Head of caudate nucleus (tissue), 42 donors: ENCODE measurements at places on chromosomes 3 and 15.

GRCh38 chr3:196051282-196052076, 30.4 kb downstream of the TFRC start:
- DNase-seq, result no peak

DNA sequence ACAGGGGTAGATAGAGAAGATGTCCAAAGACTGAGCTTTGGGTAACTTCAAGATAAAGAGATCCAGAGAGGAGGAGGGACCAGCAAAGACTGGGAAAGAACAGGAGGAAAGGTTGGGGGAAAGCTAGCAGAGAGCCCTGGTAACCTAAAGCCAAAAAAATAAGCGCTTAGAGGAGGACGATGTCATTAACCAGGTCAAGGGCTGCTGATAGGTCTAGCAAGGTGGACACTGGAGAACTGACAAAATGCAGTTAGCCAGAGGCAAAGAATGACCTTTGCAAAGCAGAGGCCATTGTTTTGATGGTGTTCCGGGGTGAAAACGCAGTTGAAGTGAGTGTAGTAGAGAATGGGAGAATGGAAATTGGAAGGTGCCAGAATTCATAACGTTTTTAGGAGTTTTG, 39.7 kb downstream of the FAM43A start:
- DNase-seq, result no peak

GRCh38 chr3:78992400-78992799, 775.4 kb downstream of the ROBO1 start:
- no peak for DNase-seq

DNA sequence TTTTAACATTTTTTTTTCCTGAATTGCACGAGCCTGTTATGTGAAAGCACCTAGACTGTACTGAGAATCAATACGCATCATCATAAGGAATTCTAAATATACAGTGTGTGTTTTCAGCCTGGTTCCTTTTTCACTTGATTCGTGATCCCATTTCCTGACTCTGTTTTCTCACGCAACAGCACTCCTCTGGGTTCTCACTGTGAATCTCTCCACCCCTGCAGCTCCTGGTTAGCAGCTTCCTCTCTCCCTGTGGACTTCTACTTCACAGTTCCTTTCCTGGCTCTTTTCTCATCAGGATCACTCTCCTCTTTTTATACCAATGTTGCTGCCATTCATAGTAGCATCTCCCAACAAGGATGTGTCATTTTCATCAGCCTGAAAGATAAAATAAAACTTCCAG, 297.2 kb downstream of the CADM2 start:
- DNase-seq, result no peak

GRCh38 chr3:58754074-58754473, 87.5 kb upstream of the FAM3D start:
- no peak for DNase-seq

- DNase-seq, result peak; percentile 69
These were observed 154.1 kb downstream of the TJP1 start for GRCh38 chr15:29668120-29668602.

- no peak for DNase-seq
These were observed 130.3 kb upstream of the TMC3 start for GRCh38 chr15:81504170-81504905.

DNA sequence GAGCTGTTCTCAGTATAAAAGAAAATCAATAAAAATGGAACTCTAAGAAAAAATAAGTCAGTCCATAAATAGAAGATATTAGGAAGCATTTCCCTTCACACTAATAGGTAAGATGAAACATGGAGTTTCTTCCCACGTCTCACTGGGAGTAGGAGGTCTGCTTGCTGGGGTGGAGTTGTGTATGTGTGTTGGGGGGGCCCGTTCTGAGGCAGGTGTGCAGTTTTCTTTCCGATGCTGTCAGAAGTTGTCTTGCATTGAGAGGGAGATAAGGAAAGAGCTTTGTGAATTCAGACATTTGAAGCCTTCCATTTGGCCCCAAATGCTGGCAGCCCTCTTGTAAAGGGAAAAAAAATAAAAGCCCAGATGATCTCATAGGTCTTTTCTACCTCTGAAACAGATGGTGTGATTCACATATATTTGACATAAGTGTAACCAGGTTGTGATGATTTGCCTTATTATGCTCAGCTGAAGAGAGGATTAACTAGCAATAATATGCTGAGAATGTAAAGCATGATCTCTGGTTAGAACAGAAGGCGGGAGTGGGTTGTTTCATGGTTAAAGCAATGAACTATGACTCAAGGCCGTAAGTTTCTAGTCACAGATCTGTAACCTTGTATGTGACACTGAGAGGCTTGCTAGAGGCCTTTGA, 8.8 kb downstream of the RASGRP1 start:
- DNase-seq, result no peak

GRCh38 chr15:97199393-97200051, 761.0 kb upstream of the ARRDC4 start:
- no peak for DNase-seq

DNA sequence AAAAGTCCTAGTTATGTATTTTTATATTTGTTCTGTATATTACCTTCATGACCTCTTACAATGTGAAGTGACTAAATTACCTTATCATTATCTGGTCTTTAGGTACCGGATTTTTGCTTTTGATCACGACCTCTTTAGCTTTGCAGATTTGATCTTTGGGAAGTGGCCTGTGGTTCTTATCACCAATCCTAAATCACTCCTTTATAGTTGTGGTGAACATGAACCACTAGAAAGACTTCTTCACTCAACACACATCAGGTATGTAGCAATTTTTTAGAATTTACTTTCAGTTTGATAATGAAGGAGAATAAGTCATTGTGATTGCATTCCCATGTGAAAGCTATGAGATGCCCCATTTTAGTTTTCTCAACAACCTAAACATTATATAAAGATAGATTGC, 18.3 kb downstream of the TMEM62 start:
- no peak for DNase-seq

DNA sequence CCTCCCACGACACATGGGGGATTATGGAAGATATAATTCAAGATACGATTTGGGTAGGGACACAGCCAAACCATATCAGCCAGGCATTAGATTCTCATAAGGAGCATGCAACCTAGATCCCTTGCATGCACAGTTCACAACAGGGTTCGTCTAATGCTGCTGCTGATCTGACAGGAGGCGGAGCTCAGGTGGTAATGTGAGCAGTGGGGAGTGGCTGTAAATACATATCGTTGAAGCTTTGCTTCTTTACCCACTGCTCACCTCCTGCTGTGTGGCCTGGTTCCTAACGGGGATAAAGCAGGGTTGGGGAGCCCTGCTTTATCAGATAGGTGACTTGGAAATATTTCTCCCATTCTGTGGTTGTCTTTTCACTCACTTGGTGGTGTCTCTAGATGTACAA, 14.8 kb downstream of the DOCK3 start:
- DNase-seq, result no peak

DNA sequence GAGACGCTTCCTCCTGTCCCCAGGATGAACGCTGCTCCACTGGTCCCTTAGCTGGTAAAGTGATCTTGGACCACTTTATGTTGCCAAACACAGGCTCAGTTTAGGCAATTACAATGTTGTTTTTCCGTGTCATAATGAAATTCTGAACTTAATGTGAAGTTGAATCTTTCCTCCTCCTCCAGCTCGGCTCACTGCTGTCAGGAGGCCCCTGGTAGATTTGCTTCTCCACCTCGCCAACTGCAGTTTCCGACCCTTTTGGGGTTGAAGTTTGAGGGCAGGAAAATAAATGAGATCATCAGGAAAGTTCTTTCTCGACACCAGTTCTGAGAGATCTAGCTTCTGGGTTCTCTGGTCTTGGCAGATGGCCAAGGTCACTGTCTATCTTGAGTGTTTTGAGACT, 27.8 kb downstream of the CFAP161 start:
- no peak for DNase-seq

DNA sequence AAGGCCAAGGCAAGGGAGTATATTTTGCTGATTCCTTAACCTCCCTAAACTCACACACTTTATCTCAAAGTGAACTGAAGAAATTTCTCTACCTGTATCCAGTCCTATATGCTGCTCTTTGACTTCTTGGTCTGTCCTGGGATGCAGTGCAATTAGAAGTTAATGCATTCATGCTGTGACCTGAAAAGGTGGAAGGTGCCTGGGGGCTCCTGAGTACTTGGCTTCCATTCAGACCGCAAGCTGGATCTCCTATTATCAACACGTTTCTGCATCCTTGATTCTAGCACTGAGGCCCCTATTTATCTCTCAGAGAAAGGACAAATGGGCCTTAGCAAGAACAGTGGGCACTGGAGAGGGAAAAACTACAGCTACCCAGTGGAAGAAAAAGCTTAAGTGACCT, 17.7 kb upstream of the CADPS start:
- no peak for DNase-seq

- no peak for DNase-seq
These were observed 14.6 kb upstream of the FAM107A start for GRCh38 chr3:58591517-58592510.

DNA sequence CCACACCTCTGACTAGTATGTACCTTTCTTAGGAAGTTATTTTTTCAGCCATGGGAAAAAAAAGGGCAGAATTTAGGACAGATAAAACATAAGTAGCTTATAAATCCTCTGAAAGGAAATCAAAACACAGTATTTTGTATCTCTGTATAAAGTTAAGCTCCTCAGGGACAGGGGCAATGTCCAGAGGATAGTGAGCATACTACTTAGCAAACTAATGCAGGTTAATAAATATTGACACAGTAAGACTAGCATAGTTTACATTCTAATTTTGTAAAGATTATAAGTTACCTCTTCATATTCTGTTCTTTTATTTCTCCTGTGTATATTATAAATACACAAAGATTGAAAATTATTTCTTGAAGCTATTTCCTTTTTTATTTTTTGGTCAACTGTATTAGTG, 2.1 kb downstream of the UBE3A start:
- DNase-seq, result no peak

DNA sequence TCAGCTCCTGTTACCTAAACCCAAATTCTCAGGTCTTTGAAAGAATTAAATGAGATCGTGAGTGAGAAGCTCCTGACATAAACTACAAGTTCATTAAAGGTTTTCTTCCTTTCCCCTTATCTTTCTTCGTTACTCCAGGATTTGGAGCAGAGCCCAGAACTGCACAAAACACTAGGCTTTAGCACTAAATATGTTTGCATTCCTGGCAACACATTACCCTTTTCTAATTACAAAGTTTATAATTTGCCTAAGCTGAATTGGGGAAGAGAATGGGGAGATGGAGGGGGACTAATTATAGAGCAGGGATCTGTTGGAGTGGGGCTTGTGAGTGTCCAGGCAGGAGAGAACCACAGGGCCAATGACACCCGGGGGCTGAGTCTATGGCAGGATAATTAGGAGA, 109.7 kb downstream of the SV2B start:
- no peak for DNase-seq

- no peak for DNase-seq
These were observed 122.2 kb upstream of the WNT5A start for GRCh38 chr3:55609230-55609827.

- DNase-seq, result no peak
These were observed 26.2 kb upstream of the LARS2 start for GRCh38 chr3:45362161-45362560.

- DNase-seq, result no peak
These were observed 418.2 kb downstream of the CNTN4 start for GRCh38 chr3:2516762-2517441.

- DNase-seq, result no peak
These were observed 333.2 kb upstream of the TRIM42 start for GRCh38 chr3:140344601-140345205.

- no peak for DNase-seq
These were observed 30.4 kb downstream of the STARD9 start for GRCh38 chr15:42605796-42606195.

DNA sequence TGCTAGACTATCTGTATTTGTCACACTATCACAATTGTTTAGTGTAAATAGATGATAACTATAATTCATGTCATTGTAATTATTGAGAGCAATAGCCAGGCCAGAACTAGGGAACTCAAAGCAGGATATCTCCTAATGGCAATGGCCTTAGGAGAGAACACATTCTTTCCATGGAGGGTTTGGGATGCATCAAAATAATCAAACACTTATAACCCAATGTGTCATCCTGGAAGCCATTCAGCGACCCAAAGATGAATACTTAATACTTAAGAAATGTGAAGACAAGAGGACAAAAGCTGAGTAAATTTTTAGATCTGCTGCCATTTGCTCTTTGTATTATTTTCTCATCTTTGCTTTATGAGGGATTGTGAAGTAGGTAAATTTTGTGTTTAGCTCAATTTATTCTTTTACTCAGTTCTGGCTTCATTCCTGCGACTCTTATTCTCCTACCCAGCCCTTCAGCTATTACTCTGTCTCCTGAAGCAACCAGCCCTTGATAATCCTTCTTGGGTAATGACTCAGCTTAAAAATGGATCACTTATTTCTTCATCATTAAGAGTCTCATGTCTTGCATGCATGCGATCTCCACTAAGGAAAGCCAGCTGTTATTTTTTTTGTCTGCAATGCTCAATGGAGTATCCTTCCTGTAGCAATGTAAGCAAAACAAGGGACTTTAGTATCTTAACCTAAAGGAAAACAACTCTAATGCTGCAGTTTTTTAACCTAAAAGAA, 2.0 kb downstream of the OR4F15 start:
- DNase-seq, result no peak

GRCh38 chr3:143559296-143559695, 289.0 kb downstream of the SLC9A9 start:
- DNase-seq, result no peak

DNA sequence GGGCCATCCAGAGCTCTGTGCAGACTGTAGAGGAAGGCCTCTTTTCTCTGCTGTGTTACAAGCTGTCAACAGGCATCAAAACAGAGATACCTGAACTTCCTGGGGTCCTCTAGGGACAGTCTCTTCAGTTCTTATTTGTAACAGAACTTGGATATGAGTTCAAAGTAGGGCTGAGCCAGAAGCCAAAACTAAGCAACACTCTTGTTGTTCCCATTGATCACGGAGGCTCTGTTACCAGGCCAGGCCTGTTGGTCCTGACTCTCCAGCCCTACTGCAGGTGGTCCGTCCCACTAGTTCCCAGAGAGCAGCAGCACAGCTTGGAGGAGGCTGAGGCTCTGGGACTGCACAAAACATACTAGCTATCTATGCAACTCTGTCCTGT, 13.1 kb upstream of the AHSG start:
- no peak for DNase-seq

DNA sequence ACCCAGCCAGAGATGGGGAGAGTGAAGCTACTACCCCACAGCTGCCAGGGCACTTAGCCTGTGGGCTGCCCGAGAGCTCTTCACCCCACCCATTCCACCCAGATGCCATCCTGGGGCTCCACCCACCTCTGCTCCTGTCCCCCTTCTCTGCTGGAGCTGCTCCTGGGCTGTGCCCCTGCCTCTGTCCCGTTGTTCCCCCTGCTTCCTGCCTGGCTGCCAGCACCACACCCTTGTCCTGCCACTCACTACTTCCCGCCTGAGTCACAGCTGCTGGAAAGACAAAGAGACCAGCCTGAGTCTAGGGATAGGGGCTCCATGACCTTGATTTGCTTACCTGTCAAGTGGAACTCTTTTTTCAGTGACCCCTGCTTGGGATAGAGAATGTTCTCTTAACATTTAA, 12.4 kb downstream of the GNAI2 start:
- no peak for DNase-seq

- DNase-seq, result peak; percentile 49
These were observed at the start of gene MGLL for GRCh38 chr3:127822041-127822681. Gene MGLL, minus strand, starts transcription at chr3:127822515. Its CDS starts 197 bp downstream, at chr3:127822318.

- DNase-seq, result no peak
These were observed 10.6 kb upstream of the PCSK6 start for GRCh38 chr15:101499863-101500713.

GRCh38 chr3:80192936-80193335, 425.1 kb upstream of the ROBO1 start:
- DNase-seq, result no peak

GRCh38 chr15:64901914-64902313, 9.8 kb upstream of the ANKDD1A start:
- DNase-seq, result no peak
